ENCODE measurements at places on chromosomes 7 and 10.

GRCh38 chr7:91374321-91374989 is 110.2 kb downstream of the FZD1 start:
- no peak for DNase-seq

DNA sequence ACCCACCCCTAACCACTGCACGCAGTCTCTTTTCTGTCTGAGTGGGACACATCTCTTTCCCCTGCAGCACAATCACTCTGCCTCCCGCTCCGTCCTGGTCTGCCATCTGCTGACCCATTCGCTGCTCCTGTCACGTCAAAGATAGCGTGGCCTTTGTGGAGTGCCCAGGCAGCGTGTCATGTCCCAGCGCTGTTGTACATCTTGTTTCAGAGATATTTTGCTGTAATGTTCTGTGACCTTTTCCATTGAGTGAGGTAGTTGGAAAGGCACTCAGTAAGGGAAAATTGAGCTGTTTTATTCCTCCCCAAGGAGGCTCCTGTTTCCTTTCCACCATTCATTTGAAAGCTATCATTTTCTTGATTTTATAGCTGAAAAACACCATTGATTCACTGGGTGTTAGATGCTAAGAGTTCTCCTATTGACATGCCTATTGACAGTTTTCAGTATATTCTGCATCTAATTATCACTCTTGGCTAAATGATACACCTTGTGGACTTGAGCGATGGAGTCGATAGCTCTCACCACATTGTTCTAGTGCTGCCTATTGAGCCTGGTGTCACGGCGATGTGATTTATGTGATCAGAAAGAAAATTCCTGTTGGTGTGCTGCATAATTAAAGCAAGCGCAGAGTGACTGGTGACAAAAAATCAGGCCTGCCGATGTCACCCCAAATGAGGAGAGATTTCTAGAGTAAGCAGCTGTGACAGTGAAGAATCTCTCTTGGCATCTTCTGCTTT is 372.6 kb downstream of the LRMDA start:
- DNase-seq: no peak

DNA sequence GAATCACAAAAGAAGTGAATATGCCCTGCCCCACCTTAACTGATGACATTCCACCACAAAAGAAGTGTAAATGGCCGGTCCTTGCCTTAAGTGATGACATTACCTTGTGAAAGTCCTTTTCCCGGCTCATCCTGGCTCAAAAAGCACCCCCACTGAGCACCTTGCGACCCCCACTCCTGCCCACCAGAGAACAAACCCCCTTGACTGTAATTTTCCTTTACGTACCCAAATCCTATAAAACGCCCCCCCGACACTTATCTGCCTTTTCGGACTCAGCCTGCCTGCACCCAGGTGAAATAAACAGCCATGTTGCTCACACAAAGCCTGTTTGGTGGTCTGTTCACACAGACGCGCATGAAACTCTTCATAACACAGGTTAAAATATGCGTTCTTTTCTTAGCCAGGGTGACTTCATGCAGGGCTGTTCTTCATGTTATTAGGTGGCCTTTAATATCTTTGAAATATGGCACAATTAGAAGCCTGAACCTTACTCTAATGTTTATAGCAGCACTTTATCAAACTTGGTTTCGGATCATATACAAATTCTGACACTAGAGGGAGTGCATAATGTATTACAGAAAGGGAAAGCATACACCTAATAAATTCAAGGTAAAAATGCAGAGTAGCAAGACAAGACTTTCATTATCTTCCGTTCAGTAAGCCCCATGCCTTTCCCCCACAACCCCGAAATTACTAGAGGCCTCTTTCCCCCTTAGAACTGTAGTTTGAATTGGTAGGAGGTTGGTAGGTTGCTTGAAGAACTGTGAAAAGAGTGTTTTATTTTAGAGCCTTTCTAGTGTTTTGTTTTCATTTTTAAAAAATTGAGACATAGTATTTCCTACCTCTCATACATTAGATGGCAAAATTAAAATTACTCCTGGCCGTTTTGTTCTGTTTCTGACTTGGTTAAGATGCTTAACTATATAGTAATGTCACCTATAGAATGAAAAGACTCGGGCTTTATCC is 117.9 kb downstream of the NPY start:
- DNase-seq: no peak

DNA sequence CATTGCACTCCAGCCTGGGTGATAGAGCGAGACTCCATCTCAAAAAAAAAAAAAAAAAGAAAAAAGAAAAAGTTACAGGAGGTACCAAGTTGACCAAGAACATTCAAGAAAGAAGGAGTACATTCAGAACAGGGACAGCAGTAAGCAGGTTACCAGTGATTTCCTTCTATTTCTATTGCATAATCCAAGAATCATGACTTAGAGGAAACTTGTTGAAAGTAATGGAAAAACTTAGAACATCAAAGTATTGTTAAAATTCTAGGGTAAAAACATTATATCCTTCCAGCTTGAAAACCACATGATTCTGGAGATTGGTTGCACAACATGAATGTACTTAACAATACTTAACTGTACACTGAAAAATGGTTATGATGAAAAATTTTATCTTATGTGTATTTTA is 25.2 kb downstream of the RAPGEF5 start:
- DNase-seq: no peak

DNA sequence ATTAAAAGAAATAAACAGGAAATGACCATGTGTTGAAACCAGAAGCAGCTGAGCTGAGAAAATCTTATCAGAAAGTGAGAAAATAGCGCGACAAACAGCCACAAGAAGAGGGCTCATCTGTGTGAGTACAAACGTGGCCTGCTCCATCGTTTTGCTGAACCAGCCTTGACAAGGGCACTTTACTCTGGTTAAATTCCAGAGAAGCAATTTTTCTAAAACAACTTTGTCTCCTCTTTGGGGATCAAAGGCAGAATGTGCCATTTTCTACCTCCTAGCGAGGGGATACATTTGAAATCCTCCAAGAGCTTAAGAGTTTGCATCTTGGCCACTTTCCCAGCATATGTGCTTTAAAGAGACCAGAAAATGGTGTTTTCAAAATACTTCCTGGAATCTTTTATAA is 51.3 kb upstream of the VIPR2 start:
- no peak for DNase-seq

GRCh38 chr7:20219446-20220292 is 2.5 kb upstream of the MACC1 start:
- DNase-seq: no peak

DNA sequence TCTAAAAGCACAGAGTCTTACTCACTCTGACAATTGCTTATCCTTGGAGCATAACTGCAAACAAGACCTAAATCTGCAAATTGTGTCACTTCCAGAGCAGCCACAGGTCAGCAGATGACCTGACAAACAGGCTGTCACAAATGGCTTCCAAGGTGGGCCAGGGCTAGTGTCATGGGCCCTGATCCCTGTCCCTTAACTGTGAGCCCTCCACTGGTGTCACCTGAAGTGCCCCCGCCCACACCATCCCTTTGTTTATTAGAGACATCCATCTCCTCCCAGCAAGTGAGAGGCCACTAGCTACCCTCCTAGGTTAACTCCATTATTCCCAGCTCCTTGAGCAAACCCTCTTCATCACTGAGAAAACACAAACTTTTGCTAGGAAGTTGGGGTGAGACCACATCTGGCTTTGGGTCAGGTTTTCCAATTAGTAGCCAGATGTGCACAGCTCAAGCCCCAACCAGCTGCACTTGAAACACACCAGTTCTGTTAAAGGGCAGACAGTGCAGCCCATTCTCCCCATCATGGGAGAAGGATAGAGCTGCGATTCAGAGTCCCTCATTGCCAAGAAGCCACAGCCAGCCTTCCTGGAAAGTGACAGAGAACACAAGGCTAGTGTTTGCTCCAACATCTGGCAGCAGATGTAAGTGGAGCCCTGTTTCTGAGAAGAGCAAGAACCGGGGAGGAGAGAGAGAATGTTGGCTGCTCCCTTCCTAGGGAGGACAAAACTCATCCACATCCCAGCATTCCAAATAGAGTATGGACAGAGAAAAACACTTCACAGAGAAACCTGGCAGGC is 75.7 kb upstream of the NANOS1 start:
- no peak for DNase-seq

- DNase-seq: no peak
These were observed 296.4 kb upstream of the MKLN1 start for GRCh38 chr7:131031099-131031868.

GRCh38 chr10:79143879-79144278 is 75.1 kb downstream of the ZMIZ1 start:
- no peak for DNase-seq

DNA sequence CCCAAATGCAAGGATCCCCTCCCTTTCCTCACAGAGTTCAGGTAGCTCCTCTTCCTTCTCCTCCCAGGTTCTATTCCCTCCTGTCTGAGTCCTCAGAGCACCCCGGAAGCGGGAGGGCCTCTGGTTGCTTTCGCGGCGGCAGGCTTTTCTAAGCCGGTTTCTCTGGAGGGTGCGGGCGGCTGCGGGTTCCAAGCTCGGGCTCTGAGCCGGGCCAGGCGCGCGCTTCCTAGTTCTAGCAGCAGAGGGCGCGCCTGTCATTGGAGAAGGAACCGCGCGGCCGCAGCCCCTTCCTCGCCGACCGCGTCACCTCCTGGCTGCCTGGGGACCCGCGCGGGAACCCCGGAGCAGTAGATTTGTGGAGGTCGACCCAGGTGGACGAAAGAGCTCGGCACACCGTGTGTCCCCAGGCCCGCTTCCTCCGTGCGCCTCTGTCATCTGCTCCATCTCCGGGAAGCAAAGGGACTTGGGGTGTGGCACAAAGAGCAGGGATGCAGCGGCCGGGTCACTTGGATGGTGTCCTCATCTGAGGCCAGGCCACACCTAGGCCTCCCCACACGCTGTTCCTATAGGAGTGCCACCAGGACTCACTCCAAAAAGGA is 389.0 kb upstream of the PODXL start:
- DNase-seq: peak; percentile 2

GRCh38 chr7:76513817-76514799 is 3.8 kb downstream of the UPK3B start:
- DNase-seq: no peak

GRCh38 chr10:52621635-52622079 is 150.9 kb downstream of the MBL2 start:
- no peak for DNase-seq

GRCh38 chr10:48670978-48671913 is 13.4 kb upstream of the WDFY4 start:
- DNase-seq: no peak

DNA sequence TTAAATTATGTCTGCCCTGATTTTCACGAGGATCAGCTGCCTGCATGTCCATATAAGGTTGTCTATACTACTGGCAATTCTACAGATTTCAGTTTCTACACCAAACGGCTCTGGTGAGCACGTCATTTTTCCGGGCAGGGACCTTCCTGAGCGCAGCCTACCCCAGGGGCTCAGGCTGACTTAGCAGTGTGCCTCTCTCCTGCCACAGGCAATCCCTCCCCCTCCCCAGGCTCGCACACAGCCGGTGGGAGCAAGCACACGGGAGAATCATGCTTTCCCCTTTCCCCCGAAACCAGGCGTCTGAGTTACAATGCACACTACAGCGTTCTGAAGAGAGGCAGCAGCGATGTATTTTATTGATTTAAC is 1.7 kb downstream of the KLF6 start:
- no peak for DNase-seq

DNA sequence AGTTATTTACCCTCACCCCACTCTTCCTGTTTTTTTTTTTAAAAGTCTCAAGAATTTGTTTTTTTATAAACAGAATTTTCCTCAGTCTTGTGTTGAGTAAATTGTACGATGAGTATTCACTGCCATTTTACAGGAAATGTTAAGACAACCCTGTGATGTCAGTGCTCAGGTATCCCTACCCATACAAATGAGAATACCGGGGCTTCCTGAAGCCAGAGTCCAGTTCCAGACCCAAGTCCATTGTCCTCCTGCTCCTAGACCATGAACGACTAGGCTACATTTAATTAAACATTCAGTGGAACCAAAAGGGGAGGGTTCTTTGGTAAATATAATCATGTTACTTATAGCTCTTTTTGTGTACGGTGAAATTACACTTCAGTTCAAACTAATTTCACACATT is 79.2 kb downstream of the GNAI1 start:
- DNase-seq: no peak

- no peak for DNase-seq
These were observed 41.4 kb upstream of the SLC26A5 start for GRCh38 chr7:103487419-103487818.

GRCh38 chr7:38846280-38846679 is 62.7 kb downstream of the VPS41 start:
- no peak for DNase-seq
